ENCODE measurements at places on chromosomes 11 and 22.
A peak's percentile ranks its signal among the peaks of the same experiment; 100 is the strongest.

DNA sequence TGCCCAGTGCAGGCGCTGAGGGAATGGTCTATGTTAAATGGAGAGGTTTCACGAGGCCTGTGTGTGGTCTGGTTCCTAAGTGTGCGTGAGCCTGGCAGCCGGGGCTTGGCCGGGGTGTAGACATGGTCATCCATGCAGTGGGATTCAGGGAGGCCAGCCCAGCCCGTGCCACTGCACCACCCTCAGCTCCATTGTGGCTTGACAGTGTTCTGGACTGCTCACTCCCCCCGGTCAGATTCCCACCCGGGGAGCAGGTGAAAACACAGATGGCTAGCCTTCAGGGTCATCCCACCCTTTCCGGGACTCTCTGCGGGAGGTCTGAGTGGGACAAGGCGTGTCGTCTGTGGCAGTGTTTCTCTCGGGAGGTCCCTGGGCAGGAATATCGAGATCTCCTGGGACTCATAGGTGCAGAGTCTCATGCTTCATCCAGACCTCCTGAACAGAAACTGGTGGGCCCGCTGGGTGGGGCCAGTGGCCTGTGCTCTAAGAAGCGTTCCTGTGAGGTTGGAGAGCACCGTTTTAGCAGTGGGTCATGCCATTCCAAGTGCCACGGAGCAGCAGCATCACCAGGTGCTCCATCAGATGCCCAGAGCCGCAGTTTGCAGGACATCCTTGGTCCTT, 52.3 kb downstream of the ST14 start:
- no peak for DNase-seq

- DNase-seq: no peak
Measured at GRCh38 chr22:21101877-21102638, 56.3 kb downstream of the LRRC74B start.

GRCh38 chr11:90447618-90448017, 224.8 kb upstream of the CHORDC1 start:
- no peak for DNase-seq

DNA sequence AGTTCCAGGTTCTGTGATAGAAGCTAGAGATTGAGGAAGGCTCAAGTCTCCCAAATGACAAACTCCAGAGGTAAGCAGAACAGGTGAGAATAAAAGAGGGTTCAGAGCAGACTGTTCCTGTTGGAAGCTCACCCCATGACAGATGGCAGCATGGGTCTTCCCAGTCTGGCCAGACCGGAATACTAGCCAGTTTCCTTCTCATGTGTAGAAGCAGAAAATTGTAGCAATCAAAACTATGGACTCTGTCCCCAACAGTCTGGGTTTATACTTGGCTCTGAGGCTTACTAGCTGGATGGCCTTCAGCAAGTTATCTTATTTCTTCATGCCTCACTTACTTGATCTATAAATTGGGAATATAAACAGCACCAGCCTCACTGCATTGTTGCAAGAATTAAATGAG, 494.8 kb downstream of the MN1 start:
- DNase-seq: no peak

- DNase-seq: no peak
Measured at GRCh38 chr11:19597206-19597605, 115.4 kb upstream of the NAV2 start.

GRCh38 chr11:102157219-102157618, 47.0 kb downstream of the YAP1 start:
- no peak for DNase-seq

DNA sequence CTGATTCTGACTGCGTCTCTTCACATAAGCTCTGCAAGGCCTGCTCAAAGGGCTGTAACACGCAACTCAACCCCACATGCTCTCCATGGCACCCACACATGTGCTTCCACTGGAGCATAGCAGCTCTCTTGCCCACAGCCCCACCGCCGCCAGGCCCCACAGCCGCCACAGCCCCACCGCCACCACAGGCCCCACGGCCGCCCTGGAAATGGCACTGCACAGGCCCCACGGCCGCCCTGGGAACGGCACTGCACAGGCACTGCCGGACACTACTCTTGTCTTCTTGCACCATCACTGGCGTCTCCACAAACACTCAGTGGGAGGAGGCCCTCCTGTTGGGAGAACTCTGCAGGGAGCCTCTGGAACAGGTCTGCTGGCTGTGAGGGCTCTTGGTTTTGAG, 8.6 kb downstream of the MOB2 start:
- no peak for DNase-seq

DNA sequence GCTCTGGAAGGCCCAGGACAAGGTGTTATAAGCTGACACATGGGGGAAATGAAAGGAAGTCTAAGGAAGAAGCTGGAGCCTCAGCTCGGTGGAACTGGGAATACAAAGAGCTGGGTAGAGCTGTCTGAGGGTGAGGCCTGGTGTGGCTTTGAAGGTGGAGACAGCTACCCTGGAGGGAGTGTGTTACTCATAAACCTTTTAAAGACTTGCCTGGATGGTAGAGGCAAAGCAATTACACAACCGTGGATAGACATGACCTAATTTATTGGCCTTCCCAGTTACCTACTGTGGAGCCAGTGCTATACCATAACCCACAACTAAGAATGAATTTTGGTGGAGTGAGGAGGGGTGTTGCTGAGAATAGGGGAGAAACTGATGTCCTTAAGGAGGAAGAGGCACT, 22.6 kb downstream of the EXPH5 start:
- DNase-seq: no peak

DNA sequence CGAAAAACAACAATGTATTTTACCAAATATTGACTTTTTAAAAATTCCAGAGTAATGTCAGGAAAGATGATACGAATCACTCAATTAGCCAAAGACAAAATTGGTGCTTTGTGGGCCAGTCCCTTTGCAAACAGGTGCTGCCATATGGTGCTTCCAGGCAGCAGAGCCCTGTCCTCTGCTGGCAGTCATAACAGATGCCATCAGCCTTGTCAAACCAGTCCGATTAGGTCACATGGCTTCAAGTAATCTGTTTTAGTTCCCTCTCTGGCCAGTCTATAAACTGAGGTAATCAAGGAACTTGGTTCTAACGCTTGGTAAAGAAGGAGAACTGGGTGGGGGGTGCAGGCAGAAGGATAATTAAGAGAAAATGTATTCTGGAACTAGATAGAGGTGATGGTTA, 49.1 kb upstream of the CAPRIN1 start:
- no peak for DNase-seq

- DNase-seq: peak; percentile 16
Measured at GRCh38 chr11:35013514-35014233, 97.3 kb downstream of the PDHX start.

DNA sequence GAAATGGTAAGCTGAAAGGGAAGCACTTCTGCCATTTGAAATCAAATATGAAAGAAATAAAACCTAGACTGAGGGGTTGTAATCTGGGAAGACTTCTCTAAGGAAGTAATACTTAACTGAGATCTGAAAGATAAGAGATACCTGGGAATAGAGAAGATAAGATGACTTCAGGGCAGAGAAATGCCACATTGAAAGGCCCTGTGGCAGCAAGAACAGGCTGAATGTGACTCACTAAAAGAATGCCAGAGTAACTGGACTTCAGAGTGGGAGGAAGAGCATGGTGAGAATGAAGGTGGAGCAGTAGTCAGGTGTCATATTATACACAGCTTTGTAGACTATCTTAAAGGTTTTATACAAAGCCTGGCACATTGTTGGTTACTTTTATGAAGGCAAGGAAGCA, 17.6 kb downstream of the CALCA start:
- DNase-seq: no peak

DNA sequence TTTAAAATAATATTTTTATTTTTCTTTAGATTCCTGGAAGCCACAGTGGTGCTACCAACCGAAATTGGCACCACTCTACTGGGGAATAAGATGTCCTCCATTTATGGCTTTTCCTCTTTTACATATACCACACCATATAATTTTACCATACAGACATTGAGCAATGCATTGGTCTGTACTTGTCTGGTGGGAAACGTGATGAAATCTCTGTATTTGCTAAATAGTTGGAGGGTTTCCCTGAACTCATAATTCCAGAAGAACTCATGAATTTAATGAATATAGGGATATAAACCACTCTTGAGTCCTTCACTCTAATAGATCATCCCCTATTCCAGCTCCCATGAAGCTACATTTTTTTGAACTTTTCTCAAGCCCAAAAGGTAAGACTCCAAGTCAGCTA, 28.0 kb upstream of the MMP13 start:
- no peak for DNase-seq

Measured in activated naive CD4-positive, alpha-beta T cell treated with anti-CD3 and anti-CD28 coated beads, Interleukin-2, amount 50 U/mL, for 16 hours (primary cell).